ENCODE measurements at places on chromosomes 12 and 14.

GRCh38 chr12:132178801-132179401, 34.6 kb downstream of the NOC4L start:
- DNase-seq: no peak

GRCh38 chr12:110107369-110108281, 16.5 kb upstream of the IFT81 start:
- no peak for DNase-seq

- DNase-seq: peak; percentile 3
Measured at GRCh38 chr12:34605955-34606748, 583.9 kb downstream of the ALG10 start.

DNA sequence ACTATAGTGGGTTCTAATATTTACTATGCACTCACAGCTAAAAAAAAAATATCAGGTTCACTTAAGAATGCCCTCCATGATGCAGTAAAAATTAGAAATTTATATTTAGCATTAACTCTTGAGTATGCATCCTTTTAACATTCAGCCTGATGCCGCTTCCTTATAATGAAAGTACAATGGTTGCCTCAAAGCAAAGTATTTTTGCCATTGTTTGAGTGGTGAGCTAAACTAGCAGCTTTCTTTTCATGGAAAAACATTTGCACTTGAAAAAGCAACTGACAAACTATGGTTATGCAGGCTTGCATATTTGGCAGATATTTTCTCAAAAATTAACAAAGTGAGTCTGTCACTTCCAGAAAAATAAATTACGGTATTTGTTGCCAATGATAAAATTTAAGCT, 188.6 kb downstream of the SLC6A15 start:
- no peak for DNase-seq

- DNase-seq: peak; percentile 30
Measured at GRCh38 chr12:1716215-1716862, 25.5 kb downstream of the ADIPOR2 start.

- no peak for DNase-seq
Measured at GRCh38 chr12:62396750-62397149, 69.9 kb upstream of the MON2 start.

- DNase-seq: no peak
Measured at GRCh38 chr14:62908506-62908905, 136.8 kb downstream of the KCNH5 start.

GRCh38 chr12:21776175-21776574, 1.7 kb upstream of the KCNJ8 start:
- DNase-seq: no peak

GRCh38 chr12:122584177-122584863, 57.3 kb downstream of the KNTC1 start:
- DNase-seq: no peak

DNA sequence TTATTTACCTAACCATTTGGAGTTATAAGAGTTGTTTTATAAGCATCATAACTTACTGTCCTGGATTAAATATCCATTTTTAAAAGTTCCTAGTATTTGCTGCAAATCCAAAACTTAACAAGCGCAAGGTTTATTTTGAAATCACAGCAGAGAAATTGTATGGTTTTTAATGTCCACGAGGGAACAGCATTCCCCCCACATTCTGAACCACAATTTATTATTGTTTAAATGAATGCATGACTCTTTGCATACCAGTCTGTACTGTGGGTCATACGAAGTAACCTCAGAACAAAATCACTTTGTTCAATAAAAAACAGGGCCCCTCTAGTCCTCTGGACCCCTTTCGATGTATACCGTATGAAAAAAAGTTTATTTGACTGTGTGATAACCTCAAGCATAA, 75.9 kb downstream of the DACT1 start:
- no peak for DNase-seq

- no peak for DNase-seq
Measured at GRCh38 chr12:7433276-7433822, 10.6 kb downstream of the CD163L1 start.

DNA sequence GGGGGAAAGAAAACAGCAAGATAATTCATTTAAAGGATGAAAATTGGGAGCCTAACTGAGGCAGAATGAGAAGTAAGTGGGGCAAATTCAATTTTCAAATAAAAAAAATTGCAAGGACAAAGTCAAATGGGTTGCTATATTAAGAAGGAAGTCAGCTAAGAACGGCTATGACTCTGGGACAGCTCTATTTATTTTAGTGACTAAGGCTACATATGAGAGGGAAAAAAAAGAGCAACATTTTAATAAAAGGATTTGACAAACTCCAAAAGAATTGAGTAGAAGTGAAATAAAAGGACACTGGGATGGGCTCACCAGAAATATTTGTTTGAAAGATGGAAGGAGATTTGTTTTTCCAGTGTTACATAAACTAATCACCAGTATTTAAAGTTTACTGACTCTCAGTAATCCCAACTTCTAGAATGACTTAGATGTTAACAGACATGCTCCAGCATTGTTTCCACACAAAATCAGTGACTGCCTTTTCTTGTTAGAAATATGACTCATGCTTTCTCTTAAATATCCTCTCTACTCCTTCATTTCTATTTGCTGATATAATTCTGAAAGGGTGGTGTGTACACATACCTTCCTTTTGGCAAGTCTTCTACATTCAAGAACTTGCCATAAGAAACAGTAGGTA, 198.5 kb downstream of the SLC25A21 start:
- DNase-seq: no peak

DNA sequence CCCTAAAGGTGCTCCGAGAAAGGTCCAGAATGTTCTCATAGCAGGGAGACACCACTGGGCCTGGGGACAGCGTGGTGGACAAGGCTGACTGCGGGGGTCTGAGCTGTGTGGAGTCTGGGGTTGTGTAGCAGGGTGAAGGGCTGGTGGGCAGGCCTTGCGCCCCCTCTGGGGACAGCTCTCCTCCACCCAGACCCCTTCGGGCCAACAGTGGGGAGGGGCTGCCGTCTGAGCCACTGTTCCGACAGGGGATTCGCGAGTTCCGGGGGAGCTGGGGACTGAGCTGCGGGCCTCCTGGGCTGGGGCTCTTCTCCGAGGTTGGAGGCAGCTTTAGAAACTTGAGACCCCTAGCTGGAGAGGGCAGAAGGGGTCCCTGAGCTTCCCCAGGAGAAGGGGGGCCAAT, 32.1 kb downstream of the NCKAP5L start:
- DNase-seq: no peak

- no peak for DNase-seq
Measured at GRCh38 chr12:24553259-24553658, 395.6 kb downstream of the BCAT1 start.

GRCh38 chr12:64944966-64945365, 120.5 kb downstream of the TBC1D30 start:
- no peak for DNase-seq

DNA sequence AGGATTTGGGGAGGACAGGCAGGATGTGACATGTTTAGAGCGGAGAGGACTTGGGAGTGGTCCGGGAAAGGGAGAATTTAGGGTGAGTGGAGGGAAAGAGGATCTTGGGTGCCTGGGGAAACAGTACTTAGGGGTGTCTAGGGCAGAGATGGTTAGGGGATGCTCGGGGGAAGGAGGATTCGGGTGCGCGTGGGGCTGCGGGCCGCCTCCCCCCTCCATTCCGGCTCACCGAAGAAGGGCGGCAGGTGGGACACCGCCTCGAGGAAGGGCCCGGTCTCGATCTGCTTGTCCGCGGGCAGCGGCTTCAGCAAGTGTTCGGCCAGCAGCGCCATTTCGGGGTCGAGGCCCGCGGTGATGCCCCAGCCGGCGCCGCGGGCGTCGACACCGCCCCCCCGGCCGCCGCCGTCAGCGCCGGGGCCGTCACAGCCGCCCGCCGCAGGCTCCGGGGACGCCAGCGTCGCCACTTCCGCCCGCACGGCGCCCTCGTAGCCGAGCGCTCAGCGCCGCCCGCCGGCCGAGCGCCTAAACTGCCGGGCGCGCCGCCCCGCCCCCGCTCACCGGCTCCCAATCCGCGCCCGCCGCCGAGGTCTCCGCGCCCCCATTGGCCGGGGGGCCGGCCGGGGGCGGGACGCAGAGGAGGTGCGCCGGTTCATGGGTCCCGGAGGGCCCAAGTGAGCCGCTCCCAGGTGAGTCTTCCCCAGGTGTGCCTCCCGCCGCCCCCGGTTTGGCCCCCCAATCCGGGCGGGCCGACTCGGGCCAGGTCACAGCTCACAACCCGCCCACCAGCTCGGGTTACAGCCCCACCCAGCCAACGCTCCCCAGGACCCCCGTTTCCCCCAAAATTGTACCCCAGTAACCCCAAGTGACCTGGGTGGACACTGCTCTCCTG, at the start of gene GLTP:
Gene GLTP, minus strand, starts transcription at position 499 of the 889 bp plus-strand sequence. Its CDS starts 167 bp downstream, at position 332.
- peak; percentile 97 for DNase-seq

DNA sequence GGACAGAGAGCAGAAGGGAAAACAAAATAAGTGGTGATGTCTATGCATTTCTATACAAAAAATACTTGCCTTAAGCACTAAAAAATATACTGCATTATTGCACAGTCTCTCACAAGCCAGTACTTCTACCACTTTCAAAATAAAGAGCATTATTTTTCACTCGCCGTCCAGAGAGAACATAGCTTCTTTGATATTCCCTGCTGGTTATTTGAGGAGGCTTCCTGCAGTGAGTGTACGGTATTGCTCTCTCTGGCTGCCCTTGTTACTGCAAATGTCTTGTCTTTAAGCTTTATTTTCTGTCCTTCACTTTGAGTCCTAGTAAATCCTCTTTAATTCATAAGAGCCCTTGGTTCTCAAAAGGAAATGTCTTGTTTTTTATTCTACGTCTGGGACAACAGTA, 81.1 kb downstream of the EML1 start:
- no peak for DNase-seq

DNA sequence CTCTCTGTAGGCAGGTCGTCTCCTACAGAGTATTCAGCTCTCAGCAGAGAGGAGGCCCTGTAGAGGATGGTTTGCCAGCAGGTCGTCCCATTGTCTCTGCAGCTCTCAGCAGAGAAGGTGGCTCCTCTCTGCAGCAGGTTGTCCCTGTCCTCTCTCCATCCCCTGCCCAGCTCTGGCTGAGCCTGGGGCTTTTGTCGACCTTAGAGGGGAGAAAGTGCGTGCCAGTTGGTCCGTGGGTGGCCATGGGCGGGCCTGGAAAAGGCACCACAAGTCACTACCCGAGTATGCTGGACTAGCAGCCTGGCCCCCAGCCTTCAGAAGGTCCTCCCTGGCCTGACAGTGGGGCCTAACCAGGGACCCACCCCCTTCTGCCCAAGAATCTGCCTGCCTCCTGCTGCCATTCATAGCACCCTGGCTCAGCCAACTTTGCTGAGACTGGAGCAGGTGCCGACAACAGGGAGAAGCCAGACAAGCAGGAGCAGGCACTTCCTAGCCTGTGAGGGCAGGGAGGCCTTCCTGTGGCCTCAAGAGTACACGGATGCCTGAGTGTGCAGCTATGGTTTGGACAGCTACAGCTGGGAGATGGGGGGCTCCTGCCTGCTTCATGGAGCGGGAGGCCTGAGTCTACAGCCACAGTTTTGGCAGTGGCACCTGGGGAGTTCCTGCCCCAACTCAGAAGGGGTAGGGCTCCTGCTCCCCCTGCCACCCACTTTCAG, 59.7 kb upstream of the KCNH3 start:
- no peak for DNase-seq

DNA sequence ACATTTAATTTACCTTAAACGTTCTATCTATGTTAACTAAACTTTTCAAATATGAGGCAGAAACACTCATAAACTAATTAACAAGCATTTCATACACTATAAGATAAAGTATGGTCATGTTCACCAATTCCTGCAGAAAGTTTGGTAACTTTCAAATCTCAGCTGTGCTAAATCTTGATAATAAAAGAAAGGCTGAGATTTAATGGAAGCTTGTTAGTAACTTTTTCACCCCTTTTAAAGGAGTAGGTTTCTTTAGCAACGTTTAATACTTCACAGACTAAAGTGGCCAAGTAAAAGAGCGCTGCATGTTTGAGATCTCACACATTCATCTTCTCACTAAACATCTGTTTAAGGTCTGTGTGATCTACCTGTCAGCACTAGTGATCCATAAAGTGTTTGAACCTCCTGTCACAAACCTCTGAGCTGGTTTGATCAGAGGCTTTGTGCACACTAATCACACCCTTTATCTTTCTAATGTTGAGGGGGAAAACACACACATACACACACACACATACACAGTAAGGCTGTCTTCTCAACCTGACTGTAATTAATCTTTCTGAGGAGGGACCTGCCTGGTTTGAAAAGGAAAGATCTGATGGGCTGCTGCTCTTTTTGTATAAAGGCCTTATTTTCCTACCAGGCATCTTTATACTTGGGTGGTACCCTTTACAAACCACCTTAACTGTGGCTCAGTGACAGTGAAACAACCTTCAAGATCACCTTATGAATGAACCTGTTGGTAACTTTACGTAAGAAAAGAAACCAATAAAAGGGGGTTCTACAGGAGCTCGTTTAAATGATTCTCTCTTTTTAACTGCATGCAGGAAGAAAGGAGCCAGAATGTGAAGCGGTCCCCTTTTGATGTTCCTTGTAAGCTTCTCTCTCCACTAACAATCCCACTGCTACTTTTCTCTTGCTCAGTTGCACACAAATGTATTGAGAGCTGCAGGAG, 244.2 kb downstream of the SOX5 start:
- no peak for DNase-seq

GRCh38 chr12:107027636-107028053, 40.7 kb upstream of the MTERF2 start:
- no peak for DNase-seq

- no peak for DNase-seq
Measured at GRCh38 chr12:27595231-27595642, 71.2 kb downstream of the PPFIBP1 start.

DNA sequence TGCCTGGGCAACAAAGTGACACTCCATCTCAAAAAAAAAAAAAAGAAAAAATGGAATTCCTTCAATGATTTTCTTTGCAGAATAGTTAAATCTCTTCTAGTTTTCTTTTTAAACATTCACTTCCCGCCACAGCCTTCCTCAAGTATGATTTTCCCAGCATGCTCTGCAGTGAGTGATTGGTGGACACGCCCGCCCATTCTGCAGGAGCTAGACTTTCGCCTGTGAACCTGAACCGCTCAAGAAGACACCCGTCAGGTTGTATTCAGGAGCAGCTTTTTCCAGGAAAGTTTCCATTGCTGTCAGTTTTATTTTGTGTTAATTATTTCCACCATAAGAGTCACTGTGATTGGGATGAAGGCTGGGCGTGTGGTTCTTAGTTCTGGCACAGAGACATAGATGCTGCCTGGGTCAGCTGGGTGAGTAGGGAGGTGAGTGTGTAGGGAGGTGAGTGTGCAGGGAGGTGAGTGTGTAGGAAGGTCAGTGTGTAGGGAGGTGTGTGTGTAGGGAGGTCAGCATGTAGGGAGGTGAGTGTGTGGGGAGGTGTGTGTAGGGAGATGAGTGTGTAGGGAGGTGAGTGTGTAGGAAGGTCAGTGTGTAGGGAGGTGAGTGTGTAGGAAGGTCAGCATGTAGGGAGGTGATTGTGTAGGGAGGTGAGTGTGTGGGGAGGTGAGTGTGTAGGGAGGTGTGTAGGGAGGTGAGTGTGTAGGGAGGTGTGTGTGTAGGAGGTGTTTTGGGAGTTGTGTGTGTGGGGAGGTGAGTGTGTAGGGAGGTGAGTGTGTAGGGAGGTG, 76.2 kb downstream of the KIF26A start:
- DNase-seq: no peak

- peak; percentile 20 for DNase-seq
Measured at GRCh38 chr14:87971010-87971409, 22.0 kb downstream of the GALC start.

- no peak for DNase-seq
Measured at GRCh38 chr14:44791730-44792129, 170.0 kb downstream of the KLHL28 start.

- DNase-seq: no peak
Measured at GRCh38 chr14:49546766-49547165, 39.4 kb downstream of the RPS29 start.
